Smooth muscle cell of trachea (primary cell): ENCODE measurements at places on chromosomes 16 and 17. TPM values are rescaled to one million over a fixed set of nuclear protein-coding genes. Genes with fewer than 3 reads are reported as not detected.

Gene ZNF624
- total RNA-seq = 4.8 and 6.0 TPM in 2 replicates

Gene KRT9
- not detected in 2 replicates for total RNA-seq

Gene PCGF2
- total RNA-seq = 2.3 and 4.4 TPM in 2 replicates

Gene CYB5B
- total RNA-seq = 54.1 and 94.8 TPM in 2 replicates

Gene NOD2
- total RNA-seq = under 0.01 and 0.66 TPM in 2 replicates

Gene C17orf78
- total RNA-seq = not detected in 2 replicates

Gene PIPOX
- 2.9 and 3.0 TPM in 2 replicates for total RNA-seq

Gene BCO1
- total RNA-seq = under 0.01 TPM in 1 of 2 replicates, not detected in the other

Gene MT4
- total RNA-seq = not detected in 2 replicates
